ENCODE measurements at places on chromosomes 2 and 18.

DNA sequence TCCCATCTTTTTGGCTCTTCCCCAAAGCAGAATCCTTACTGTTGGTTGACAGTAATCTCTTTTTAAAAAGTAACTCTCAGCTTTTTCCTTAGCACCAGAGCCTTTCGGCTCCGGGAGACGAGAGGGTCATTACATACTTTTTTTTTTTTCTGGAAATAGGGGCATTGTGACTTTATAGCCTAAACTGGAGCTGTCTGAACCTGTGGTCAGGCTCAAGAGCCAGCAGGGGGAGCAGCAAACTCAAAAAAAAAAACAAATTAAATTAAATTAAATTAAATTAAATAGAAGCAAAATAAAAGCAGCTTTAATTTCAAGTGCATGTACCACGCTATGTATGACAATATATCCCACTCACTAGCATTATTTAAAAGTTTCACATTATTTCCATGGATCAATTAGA is 156.6 kb downstream of the DTNA start:
- no peak for DNase-seq

DNA sequence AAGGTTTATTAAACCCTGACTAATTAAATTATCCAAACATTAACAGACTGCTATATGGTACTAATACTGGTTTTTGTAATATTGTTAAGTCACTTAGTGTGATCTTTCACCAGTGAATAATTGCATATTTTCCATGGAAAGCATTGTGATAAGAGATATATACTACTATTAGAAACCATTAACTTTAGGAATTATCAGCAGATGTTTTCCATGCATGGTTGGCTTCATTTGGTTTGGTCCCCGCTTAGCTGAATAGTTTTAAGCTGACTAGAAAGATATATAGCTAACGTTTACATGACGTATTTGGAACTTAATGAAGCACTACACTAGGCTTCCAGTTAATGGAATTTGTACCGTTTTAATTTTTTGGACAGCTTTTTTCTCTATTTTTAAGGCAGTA is 37.9 kb downstream of the LCLAT1 start:
- no peak for DNase-seq

DNA sequence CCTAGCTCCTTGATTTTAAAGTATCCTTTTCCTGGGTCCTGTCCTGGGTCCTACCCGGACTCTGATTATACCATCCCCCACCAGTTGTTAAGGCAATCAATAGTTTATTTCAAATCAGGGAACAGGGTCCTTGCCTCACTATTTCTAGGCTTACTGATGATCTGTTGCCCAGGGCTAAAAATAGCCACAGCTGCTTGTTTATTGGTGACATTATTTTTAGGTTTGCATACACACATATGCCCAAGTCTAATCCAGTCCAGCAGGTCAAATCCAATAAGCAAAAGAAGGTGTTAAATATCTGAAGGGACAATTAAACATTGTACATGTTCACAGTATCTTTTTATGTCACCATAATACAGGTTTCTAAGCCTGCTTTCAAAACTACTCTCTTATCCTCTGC is 66.0 kb downstream of the RAB10 start:
- DNase-seq, result no peak

DNA sequence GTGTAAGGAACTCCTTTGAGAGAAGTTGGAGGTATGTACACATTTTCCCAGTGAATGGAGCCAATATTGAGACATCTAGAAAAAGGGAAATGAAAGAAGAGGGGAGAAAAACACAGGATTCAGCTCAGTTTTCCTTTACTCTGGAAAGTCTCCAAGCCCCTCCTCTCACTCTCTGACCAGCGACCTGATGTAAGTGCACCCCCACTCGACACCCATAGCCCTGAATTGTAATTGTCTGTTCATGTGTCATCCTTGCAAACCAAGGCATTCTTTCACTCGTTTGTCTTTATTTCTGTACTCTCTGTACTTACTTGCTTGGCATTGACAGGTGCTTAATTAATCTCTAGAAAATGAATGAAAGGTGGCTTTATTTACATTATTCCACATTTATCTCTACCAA is 55.7 kb upstream of the CTAGE1 start:
- DNase-seq, result no peak

GRCh38 chr2:37080689-37081088 is 3.5 kb downstream of the HEATR5B start:
- DNase-seq, result no peak

- DNase-seq, result no peak
Measured at GRCh38 chr2:191328150-191328809, 83.1 kb downstream of the MYO1B start.

DNA sequence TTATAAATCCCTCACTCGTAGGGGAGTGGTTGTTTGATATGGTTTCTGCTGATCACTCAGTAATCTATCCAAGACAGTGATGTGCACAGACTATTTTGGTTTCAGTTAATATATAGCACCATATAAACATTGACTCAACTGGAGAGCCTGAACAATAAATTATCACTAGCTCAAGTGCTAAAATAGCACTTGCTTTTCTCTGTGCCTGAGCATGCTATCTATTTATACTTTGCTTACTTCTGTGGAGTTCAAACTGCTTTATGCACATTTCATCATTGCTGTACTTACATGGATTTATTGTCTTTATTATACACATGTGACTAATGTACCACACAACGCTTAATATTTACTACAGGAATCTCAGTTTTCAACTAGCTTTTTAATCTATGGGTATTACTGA is 133.6 kb downstream of the BCL2 start:
- no peak for DNase-seq

GRCh38 chr18:5469340-5469739 is 74.5 kb downstream of the EPB41L3 start:
- no peak for DNase-seq

- DNase-seq, result no peak
Measured at GRCh38 chr18:23479829-23480505, 23.3 kb upstream of the RMC1 start.

DNA sequence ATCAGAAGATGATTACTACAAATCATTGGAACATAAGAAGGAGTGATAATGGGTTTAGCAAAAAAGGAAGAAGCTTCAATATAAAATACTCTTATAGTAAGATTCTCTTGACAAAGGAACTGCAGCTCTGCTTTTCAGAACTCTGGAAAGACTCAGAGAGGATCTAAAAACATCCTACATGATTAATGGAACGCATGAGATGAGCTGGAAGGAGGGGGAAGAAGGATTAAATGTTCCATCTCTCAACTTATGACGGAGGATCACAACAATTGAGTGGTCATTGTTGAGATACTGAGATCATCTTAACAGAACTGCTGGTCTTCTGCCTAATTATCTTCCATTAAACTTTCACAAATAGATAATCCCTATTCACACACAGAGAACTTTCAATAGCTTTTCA is 267.5 kb upstream of the SLC8A1 start:
- DNase-seq, result no peak

- no peak for DNase-seq
Measured at GRCh38 chr2:128836559-128837100, 518.0 kb upstream of the HS6ST1 start.

DNA sequence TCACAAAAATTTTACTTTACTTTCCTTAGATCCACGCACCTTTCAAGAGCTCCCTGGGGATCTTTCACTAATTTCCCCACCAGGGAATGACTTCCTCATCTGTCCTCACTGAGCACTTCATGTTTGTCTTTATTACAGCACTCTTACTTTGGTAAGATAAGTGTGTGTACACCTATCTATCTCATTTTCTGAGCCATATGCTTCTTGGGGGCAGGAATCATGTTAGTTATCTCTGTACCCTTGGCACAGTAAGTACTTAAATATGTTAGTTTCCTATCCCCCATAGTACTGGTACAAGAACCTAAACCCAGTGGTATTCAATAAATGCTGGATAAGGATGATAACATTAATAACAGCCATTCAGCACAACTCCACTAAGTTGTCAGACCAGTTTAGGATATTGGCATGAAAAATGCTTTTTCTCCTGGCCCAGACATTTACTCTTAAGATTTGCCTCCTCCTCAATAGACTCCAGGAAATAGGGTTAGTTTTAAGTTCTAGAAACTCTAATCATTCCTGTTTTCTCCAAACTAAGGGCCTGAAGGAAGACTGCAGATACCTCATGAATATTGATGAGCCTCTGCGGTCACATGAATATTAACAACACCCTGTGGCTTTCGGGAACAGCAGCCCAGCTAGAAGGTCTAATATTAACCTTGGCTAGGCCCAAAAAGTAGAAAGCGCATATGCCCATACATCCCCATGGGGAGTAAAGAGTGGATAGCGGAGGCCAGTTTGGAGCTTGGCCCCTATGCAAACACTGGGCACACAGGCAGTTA is 38.2 kb downstream of the NHEJ1 start:
- DNase-seq, result no peak

DNA sequence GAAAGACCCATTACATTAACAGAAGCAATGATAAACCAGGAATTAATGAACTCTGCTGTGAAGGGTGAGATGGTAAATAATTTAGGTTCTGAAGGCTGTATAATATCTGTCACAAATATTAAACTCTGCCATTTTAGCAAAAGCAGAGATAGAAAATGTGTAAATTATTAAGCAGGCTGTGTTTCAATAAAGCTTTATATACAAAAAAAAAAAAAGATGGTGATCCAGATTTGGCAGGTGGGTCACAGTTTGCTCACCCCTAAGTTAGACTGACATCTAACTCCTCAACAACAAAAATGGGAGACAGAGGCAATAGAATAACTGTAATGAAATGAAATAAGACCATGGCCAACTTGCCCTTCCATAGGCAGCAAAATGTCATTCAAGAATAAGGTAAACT is 157.3 kb upstream of the FANCL start:
- no peak for DNase-seq
